CD4-positive, alpha-beta T cell treated with Interleukin-4 for 4 hours (primary cell): ENCODE measurements at places on chromosomes 11 and 22.

GRCh38 chr11:86483940-86484794 lies 109.5 kb downstream of the CCDC81 start:
- DNase-seq, result no peak

- no peak for DNase-seq
These were observed 26.5 kb upstream of the CADM1 start for GRCh38 chr11:115530752-115531151.

DNA sequence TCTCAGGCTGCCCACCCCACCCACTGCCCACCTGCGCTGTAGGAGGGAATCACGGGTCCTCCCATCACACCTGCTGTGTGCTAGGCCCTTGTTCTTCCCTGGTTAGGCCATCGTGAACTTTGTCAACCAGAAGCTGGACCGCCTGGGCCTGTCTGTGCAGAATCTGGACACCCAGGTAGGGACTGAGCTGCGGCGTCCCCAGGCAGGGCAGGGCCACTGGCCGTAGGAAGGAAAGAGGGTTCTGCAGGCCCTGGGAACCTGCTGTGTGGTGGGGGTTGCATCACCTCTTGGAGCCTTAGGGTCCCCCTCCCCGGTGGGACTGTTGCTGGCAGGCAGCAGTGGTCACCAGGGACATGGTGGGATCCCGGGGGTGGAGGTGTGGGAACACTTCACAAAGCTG lies 15.5 kb downstream of the PARVG start:
- DNase-seq, result no peak

- DNase-seq, result no peak
These were observed 70.5 kb downstream of the PKNOX2 start for GRCh38 chr11:125235071-125235471.

DNA sequence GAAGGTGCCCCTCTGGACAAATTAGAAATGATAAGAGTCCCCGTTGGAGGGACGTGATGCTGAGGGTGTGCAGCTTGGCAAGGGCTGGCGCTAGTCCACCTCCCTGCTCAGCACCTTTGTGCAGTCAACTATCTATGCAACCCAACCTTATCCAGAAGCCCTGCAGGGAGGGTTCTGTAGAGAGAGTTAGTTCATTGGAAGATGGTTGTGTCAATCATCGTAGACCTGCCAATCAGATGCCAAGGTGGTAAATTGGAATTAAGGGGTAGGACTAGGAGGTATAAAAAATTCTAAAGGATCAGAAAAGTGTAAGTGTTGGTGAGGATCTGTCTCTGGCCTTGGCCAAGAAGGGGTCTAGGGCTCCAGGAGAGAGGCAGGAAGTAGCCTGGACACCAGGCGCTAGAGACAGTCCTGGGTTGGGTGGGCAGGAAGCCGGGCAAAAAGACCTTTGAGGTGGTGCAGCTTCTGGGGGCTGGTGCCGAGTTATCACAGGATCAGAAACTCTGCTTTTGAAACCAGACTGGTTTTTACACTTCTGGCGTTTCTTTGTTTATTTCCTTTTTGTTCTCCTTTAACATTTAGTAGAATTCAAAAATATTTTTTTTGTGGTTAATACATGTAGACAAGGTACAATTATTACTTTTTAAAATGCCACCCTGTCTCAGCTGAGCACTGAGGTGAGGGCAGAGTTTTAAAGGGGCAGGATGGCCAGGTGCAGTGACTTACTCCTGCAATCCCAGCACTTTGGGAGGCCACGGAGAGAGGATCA lies 1.6 kb downstream of the C1QTNF6 start:
- peak; percentile 90 for DNase-seq

GRCh38 chr22:39418696-39419095 lies 19.1 kb downstream of the TAB1 start:
- DNase-seq, result no peak

DNA sequence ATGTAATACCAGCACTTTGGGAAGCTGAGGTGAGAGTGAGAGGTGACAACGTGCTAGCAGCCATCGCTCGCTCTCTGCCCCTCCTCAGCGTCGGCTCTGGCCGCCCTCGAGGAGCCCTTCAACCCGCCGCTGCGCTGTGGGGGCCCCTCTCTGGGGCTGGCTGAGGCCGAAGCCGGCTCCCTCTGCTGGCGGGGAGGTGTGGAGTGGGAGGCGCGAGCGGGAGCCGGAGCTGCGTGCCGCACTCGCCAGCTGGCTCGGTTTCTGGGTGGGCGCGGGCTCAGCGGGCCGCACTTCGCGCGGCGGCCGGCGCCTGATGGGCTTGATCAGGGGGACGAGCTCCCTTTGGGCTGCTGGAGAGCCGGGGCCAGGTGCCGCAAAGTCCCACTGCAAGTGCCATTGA lies 98.9 kb upstream of the UBASH3B start:
- no peak for DNase-seq

DNA sequence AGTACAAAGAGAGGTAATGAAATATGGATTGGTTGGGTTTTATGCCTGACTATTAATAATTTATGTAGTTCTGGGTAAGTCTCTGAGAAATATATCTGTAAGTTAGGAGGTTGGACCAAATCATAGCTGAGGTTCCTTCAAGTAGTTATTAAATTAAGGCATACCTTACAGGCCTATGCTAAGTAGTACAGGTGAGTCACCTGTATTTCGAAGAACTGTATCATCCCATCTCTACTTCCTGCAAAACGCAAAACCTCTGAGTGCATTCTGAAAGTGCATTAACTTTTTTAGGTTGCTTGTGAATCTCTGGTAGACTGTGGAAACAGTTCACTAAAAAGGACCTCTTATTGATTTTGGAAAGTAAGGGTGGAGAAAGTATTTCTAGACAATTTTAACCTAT lies 37.1 kb downstream of the APOL5 start:
- no peak for DNase-seq

- DNase-seq, result no peak
These were observed 20.2 kb upstream of the LRRC32 start for GRCh38 chr11:76690736-76691135.

DNA sequence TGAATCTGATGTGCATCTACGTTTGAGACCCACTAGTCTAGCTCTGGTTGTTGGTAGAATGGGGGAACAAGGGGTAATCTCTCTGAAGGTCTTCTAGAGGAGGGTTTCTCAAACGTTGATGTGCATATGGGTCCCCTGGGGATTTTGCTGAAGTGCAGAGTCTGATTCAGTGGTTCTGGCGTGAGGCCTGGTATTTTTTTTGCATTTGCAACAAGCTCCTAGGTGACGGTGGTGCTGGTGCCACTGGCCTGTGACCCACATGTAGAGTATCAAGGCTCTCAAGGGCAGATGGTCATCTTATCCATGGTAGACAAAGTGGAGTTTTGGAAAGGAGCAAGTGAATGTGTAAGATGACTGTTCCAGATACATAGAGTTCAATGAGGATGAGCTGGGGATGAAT lies 97.1 kb downstream of the CEP164 start:
- DNase-seq, result no peak

GRCh38 chr22:31852691-31853421 lies 91.5 kb upstream of the YWHAH start:
- no peak for DNase-seq

DNA sequence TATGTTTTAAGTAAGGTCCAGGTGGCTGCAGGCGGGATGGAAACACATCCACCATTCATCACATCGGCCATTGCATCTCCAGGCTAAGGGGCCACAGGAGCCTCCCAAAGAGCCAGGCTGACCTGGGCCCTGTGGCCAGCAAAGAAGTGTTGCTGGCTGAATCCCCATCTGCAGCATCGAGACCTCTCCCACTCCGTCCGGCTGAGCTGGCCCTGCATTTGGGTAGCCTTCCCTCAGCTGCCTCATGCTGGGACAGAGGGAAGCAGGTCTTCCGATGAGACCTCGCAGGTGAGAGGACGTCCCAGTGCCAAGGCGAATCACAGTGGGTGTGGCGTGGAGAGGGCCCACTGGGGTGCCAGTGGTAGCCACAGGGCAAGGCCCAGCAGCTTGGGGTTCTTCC lies 24.5 kb downstream of the RSPH14 start:
- no peak for DNase-seq

DNA sequence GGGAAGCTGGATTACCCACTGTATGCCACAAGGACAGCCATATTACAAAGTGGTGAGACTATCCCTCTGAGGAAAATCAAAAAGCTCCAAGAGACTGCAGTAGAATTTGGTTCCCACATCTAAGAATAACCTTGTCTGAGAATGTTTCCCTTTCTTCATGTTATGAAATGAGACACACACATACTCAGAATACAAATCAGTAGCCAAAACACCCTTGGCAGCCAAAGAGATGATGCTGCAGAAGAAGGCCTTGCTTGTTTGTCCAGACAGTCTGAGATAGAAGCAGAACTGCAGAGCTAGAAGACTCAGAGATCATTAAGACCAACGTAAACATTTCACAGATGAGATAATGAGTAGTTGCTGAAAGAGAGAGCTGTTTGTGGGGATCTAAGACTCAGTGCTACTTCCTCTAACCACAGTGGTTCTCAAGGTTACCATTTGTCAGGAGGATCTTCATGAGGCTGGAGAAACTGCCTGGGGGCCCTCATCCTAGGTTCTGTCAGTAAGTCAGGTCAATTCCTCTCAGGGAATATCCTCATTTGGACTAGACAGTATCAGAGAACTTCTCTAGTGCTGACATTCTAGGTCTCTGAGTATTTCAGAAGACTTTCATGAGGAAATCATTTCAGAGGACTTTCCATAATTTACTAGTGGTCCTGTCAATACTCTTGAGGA lies 38.9 kb downstream of the RELT start:
- DNase-seq, result peak; percentile 2

GRCh38 chr22:43277987-43278601 lies 65.1 kb downstream of the SCUBE1 start:
- no peak for DNase-seq

DNA sequence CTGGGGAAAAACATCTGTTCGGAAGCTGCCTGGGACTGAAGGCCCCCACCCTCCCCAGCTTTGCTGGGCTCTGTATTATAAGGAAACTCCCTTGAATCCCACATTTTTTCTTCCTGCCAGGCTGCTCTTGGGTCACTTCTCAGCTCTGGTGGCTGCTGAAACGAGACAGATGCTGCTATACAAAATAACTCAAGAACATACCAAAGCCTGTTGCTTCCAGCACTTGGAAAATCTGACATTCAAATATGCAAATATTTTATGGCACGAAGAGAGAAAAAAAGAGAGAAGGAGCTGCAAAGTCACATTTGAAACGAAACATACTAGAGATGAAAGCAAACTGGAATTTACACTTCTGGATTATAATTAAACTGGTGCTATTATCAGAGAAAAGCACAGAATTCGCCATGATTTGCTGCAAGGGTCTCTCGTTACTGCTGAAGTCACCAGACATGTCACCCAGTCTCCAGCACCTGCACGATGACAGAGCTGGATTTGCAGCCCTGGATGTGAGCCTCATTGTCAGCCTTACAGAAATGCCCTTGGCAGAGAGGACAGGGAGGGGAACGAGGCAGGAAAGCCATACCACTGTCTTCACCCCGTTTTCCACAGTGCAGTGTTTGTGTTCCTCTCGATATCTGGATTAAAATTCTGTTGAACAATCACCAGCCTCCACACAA lies 47.9 kb upstream of the IGSF9B start:
- no peak for DNase-seq

DNA sequence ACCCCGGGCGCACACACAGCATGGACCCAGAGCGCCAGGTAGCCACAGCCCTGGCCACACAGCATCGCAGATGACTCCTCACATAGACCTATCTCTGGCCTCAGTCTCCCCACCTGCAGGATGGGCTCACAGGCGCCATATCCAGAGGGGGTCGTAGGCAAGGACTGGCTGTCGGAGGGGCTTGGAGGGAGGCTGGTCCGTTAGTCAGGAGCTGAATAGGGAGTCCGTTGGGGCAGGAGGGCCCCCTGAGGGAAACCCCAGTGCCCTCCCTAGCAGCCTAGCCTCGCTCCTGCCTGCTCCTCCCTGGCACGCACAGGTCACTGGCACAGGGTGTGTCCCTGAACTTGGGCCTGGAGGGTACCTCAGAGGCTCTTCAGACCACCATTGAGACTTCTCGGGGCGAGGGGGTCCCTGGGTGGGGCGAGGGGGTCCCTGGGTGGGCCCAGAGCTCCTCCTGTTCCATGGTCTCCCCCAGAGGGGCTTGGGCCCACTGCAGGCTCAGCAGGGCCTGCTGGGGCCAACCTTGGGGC lies 2.0 kb downstream of the PLXNB2 start:
- no peak for DNase-seq

DNA sequence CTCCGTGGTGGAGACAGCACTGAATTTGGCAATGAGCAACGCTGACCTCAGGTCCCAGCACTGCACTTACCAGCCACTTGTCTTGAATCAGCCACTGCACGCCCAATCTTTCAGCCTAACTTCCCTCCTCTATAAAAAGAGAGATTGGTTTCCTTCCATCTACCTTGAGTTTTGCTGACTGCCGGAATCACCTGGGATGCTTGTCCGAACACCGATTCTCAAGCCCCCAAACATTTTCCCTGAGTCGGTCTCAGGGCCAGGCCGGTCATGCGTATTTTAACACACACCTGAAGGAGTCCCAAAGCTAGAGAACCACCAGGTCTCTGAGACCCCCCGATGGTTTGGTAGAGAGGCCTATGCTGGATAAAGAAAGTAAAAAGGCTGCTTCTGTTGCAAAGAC lies 131.5 kb downstream of the SPATA19 start:
- DNase-seq, result no peak

DNA sequence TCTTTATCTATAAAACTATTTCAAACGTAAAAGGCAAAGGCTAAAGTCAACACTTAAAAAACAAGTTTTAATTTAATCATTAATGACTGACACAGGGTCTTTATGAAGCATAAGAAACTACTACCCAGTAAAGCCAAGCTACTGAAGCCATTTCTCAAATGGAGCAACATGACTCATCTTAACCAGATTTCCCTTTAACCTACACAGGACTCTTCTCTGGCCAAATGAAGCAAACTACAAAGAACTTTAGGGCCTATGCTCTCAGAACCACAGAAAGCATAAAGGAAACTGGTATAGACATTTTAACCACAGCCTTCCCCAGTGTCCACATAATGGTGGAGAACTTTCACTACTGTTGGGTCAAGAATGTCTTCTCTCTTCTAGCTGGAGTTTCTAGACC lies 34.7 kb downstream of the ALG9 start:
- no peak for DNase-seq

DNA sequence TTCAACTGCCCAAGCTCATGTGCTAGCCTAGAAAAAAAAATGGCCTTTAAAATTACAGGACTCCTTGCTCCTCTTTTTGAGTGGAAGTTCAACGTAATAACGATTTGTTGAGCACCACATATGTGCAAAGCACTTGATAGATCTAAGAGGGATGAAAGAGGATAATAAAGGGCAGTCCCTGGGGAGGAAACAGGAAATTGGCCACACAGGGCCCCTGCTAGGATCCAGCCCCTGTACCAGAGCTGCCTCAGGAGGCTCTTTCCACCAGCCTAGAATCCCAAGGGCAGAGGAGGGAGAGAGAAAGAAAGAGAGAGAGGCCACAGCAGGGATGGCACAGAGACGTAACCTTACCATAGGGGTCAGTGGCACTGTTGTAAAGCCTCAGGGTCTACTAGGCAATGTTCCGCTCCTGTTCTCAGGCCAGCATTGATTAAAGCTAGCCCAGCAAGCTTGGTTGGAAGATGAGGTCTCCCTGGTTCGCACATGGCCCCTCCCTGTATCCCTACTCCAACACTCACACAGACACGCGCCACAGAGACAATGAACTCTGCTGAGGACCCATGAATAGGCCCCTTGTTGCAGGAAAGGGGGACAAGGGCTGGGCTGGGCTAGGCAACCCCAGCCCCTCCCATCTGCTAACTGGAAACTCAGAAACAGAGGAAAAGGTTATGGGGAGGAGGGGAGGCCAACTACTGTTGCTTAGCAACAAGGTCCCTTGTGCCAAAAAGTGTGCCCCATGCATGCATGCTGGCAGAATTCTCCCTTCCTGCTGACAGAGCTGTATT lies at the start of gene TMPRSS5:
TSS of gene TMPRSS5 (minus strand) at position 438 of the 785 bp plus-strand sequence. CDS start at position 354, 84 bp downstream.
- DNase-seq, result no peak
